Activated naive CD4-positive, alpha-beta T cell treated with anti-CD3 and anti-CD28 coated beads, Interleukin-2, amount 50 U/mL, for 16 hours (primary cell): ENCODE measurements at places on chromosomes 6 and 20.

GRCh38 chr20:6685626-6686025 is 81.9 kb upstream of the BMP2 start:
- no peak for DNase-seq

GRCh38 chr6:29147074-29147473 is 23.6 kb upstream of the OR2J2 start:
- no peak for DNase-seq

DNA sequence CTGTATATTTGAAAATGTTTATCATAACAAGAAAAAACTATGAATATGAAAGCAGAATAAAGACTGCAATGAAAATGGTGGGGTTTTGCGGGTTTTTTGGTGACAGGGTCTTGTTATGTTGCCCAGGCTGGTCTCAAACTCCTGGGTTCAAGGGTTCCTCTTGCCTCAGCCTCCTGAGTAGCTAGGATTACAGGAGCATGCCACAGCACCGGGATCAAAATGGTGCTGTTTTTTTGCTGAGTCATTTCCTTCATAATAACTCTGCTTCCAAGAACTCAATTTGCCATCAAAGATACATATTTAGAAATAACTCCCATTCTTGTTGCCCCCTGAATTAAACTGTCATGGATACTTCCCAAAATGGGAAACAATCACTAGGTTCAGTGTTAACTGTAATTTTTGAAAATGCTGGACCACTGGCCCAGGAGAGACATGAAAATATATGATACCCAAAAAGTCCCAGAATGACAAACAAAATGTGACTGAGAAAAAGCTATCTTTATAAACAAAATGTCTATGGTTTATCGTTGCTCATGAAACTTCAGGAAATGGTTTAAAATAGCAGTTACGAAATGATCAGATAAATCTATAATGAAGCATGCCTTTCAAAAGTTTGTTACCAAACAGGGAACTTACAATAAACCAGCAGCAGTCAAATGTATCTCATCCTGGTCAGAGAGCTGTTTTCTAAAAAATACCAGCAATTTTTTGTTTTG is 32.2 kb downstream of the ILRUN start:
- DNase-seq = no peak

GRCh38 chr6:19753826-19754225 is 83.3 kb upstream of the ID4 start:
- DNase-seq = no peak

DNA sequence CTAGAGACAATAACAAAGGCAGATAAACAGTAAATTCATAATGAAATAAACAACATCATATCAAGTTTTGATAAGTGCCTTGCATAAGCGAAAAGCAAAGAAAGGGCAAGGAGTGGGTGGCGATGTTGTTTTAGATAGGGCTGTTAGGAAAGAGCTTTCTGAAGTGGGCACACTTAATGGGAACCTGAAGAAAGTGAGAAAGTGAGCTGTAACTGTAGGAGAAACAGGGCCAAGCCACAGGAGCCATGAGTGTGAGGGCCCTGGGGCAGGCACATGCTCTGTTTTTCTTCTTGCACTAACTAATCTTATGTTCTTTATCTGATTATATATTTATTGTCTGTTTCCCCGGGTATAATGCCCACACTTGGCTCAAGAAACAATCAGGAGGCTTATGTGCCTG is 193.4 kb upstream of the SUPT3H start:
- DNase-seq = no peak
